ENCODE measurements at places on chromosomes 11 and 22.

- no peak for DNase-seq
Measured at GRCh38 chr11:109677876-109678275, 255.9 kb downstream of the C11orf87 start.

- DNase-seq = no peak
Measured at GRCh38 chr22:49689255-49689770, 138.4 kb downstream of the BRD1 start.

DNA sequence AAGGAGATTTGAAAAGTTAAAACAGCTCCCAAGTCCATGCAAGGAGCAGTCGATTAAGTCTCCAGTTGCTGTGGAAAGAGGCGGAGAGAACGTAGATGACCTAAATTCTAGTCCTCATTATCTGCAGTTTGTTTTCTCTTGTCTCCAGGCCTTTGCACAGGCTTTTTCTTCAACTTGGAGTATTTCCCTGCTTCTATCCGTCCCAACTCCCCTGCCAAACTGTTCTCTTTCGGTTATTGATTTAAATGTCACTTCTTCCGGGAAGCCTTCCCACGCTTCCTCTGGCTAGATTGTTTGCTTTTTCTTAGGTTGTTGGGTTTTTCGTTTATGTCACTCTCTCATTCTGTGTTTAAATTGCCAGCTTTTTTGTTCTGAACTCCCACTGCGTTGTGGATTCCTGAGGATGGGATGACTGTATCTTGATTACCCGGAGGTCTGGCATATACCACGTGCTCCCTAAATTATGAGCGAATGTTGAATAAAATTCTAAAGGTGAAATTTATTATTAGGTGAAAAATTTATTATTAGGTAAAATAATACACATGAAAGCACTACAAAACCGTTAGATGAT is 463 bp downstream of the TMEM126B start:
- no peak for DNase-seq

DNA sequence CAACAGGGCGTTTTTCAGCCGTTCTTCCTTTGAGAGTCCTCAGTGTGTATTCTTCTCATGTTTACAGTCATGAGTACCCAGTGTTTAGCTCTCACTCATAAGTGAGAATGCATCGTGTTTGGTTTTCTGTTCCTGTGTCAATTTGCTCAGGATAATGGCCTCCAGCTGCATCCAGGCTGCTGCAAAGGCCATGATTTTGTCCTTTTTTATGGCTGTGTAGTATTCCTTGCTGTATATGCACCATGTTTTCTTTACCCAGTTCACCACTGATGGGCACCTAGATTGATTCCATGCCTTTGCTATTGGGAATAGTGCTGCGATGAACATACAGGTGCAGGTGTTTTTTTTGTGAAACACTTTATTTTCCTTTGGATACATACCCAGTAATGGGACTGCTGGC is 23.5 kb downstream of the B3GAT1 start:
- DNase-seq = no peak

Measured in CD14-positive monocyte (primary cell).